HCT116 (cell line): ENCODE measurements at places on chromosomes 2 and 18.
A peak's percentile ranks its signal among the peaks of the same experiment; 100 is the strongest.

DNA sequence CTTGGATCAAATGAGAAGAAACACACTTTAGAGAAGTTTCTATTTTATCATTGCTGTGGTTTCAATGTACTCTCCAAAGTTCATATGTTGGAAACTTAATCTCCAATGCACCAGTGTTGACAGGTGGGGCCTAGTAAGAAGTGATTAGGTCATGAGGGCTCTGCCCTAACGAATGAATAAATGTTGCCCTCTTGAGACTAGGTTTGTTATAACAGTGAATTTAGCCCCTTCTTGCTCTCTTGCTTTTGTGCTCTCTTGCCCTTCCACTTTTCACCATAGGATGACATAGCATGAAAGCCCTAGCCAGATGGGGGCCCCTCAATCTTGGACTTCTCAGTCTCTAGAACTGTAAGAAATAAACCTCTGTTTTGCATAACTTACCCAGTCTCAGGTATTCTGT, 664.8 kb downstream of the DCC start:
- no peak for DNase-seq

DNA sequence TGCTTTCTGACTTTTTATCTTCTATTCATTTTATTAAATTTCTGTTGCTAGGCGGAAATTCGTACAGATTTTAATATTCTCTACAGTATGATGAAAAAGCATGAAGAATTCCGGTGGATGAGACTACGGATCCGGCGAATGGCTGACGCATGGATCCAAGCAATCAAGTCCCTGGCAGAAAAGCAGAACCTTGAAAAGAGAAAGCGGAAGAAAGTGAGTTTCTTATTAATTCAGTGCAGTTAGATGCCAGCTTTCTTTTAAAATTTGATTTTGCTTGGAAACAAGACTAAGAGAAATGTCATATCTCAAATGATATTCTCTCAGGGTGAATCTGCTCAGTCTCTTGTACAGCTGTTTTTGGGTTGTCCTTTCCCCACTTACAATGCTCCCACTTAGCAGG, 84.3 kb downstream of the MGAT5 start:
- DNase-seq = no peak

- DNase-seq = no peak
Observed at GRCh38 chr2:111118481-111118980, 2.2 kb upstream of the BCL2L11 start.

DNA sequence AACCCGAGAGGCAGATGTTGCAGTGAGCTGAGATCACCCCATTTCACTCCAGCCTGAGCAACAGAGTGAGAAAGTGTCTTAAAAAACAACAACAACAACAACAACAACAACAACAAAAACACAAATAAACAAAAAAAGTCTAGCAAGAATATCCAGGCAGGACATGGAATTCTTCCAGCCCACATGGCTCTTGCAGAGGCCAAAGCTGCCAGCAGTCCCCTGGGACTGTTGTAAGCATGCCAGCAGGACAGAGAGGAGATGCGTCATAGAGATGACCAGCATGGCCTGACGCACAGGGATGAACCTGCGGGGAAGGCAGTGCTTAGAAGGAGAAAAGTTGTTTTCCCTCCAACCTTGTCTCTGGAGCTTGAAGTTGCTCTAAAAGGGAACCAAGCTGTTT, 182.3 kb upstream of the PGAP1 start:
- DNase-seq = no peak

- no peak for DNase-seq
Observed at GRCh38 chr2:97731274-97732020, 18.1 kb downstream of the ZAP70 start.

DNA sequence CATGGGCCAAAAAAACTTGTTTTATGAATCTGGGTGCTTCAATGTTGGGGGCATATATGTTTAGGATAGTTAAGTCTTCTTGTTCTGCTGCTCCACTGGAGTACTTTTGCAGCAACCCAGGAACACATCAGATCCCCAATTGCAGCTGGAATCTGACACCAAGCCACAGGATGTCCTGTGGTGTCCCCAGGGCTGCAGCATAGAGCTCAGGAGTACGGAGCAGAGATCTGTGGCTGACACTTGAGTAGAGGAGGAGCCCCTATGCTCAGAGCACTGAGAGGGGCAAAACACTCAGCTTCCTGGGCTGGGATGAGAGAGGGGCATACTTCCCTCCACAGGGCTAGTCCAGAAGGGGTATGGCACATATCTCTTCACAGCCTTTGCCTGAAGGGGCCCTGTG, 138.9 kb upstream of the ERBB4 start:
- DNase-seq = no peak

DNA sequence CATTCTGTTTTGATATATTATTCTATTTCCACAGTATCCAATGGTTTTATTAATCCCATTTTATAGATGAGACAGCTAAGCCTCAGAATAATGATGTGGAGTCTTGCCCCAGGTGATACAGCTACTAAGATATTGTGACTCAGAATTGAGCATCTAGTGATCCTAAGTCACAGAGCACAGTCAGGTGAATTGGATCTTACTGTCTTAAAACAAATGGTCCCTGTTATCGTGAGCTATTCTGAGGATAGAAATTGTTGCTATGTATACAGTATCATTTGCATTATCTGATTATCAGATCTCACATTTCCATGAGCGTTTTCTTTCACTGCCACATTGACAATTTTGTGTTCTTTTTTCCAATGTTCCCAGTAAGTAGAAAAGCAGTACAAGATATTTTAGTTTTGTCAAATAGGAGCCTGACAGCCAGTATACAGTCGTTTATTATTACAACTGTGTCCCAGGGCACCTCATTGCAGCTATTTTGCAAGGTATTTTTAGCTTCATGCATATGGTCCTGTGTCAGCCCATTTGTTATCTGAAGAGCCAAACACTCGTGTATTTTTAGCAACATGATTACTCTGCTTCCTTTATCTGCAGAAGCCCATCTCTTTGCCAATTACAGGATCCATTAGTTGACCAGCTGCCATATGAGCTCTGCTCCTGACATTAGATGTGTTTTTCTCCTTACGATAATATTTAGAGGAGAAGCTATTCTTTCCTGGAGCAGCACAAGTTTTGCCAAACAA, 25.1 kb upstream of the SGPP2 start:
- DNase-seq = no peak

DNA sequence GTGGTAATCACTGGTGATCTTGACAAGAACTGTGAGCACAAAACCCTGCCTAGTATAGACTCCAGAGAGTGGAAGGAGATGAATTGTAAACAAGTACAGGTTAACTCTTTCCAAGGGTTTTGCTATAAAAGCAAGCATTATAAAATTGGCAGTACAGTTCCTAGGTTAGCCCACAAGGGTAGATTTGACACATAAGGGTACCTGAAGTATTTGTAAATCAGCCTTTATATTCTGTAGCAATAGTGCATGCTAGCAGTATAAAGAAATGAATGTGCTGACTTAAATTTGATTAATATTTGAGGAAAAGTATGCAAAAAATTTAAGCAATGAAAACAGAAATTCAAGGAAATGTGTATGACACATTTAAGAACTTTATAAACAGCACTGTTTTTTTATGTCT, 42.4 kb downstream of the SP3 start:
- DNase-seq = no peak

- DNase-seq = no peak
Observed at GRCh38 chr18:23406271-23406787, 46.8 kb upstream of the RIOK3 start.

GRCh38 chr18:4847056-4847455, 350.0 kb downstream of the AKAIN1 start:
- DNase-seq = no peak

- no peak for DNase-seq
Observed at GRCh38 chr2:172680436-172681068, 55.1 kb upstream of the RAPGEF4 start.

DNA sequence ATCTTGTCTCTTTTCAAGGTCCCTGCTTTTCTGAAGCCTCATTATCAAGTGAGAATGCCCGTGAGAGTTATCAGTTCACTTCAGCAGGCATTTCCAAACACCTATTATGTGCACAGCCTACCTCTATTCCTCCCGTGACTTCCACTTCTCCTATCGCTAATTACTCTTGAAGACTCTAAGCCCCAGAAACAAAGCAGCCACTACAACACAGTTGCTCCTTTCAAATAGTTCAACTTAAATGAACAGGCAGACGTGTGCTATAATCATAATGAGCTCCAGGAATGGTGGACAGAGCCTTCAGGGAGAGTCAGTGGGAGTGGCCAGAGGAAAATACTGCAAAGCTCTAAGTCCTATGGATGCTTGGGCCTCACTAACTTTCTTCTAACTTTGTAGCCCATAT, 159.0 kb downstream of the RDH14 start:
- no peak for DNase-seq

- no peak for DNase-seq
Observed at GRCh38 chr2:13504808-13505207, 788.1 kb downstream of the TRIB2 start.

DNA sequence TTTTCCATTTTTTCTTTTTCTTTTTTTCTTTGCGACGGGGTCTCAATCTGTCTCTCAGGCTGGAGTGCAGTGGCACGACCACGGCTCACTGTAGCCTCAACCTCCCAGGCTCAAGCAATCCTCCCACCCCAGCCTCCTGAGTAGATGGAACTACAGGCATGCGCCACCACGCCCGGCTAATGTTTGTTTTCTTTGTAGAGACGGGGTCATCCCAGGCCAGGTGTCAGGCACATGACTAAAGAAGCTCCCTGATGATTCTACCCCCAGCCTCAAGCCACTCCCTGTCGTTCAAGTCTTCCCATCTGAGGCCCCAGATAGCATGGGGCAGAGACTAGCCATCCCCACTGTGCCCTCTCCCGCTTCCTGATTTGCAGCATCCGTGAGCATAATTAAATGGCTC, 9.8 kb upstream of the FZD5 start:
- DNase-seq = no peak

DNA sequence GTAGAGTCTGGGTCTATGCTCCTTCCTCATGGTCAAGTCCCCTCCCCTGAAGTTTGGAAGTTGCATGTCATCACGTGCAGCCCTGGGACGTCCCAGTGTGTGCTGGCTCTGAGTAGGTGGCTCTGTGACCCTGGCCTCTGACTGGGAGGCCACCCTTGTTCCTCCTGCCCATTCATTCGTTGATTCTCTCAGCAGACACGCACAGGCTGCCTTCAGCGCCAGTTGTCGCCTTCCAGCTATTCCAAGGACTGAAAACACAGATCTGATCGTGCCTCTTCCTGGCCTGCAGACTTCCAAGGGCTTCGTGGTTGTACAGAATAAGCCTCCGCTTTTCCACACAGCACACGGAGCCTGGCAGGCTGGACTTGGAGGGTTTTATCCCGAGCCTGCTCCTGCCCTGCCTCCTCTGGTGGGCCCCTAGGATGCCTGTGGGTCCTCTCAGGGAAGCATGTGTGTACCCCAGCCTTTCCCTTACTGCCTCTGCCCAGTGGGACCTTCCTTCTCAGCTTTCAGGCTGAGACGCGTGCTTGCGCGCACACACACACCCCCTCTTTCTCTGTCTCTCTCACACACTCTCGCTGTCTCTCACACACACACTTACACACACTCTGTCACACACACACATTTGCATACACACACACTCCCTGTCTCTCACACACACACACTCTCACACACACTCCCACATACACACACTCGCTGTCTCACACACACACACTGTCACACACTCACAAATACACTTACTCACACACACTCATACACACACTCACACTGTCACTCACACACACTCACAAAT, 17.7 kb downstream of the SH3BP4 start:
- DNase-seq = no peak

- DNase-seq = no peak
Observed at GRCh38 chr18:63378919-63379638, 12.1 kb upstream of the KDSR start.

DNA sequence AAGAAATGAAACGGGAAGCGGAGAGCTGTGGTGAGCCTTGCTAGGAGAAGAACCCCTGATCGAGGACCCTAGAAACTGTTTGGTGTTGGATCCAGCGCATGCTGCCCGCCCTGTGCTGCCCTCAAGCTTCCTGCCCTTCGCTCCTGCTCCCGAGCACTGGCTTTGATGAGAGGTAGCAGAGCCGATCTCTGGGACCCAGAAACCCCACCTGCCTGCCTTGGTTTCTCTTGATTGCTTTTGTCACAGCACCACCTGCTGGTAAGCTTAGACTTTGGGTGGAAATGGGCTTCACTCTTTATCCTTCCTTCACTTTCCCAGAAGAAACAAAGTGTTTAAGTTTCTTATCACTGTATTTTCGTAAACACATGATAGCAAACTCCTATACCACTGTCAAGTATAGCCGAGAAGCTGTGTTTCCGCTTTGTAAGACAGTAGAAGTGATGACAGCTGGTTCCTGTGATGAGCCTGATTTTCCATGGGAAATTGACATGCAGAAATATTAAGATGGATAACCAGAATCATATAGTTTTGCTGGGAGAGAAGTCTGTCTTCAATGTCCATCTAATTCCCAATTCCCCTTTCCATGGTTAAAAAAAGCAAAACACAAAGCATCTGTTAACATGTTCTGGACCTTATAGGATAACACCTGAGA, 267.4 kb downstream of the PHLPP1 start:
- peak; percentile 32 for DNase-seq

GRCh38 chr2:33453905-33454479, 22.5 kb upstream of the RASGRP3 start:
- no peak for DNase-seq

GRCh38 chr2:190105554-190105953, 43.0 kb upstream of the MSTN start:
- no peak for DNase-seq

- DNase-seq = no peak
Observed at GRCh38 chr18:23228102-23229061, 93.1 kb downstream of the CABLES1 start.

GRCh38 chr18:79587779-79588635, 91.6 kb upstream of the CTDP1 start:
- DNase-seq = no peak

DNA sequence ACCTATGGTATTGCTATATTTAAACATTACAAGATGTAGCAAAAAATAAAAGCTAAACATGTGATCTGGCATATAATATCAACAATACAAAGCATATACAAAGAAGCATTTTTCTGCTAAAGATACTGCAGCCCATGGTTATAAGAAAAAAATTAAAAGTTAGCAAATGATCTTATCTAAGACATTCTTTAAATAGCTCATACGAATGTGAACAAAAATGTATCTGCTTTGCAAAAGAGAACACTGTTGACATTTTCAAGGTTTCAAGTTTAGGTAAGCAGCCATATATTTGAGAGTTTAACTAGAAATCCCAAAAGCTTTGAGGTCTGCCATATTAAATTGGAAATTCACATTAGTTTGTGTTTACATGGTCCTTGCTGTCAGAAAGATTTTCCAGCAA, 301.0 kb upstream of the SLC39A10 start:
- DNase-seq = no peak

GRCh38 chr2:106812383-106812782, 73.6 kb downstream of the ST6GAL2 start:
- no peak for DNase-seq

DNA sequence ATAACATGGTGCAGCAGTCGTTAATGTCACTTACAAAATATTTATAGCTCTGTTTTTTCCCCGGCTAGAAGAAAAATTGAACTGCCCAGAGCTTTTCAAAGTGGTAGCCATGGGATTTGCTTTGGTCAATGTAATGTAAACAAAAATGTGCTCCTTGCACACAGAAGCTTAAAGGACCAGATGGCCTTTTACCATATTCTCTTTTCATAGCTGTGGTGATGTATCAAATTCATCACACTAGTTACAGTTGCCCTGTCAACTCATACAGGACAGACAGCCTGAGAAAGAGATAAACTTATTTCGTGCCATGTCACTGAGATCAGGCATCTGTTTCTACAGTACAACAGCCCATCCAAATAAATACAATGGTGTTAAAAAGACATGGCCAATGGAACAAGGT, 368.1 kb upstream of the CDH19 start:
- no peak for DNase-seq
